Cortex of kidney (tissue), 1 donor: ENCODE measurements at places on chromosomes 4 and X.

DNA sequence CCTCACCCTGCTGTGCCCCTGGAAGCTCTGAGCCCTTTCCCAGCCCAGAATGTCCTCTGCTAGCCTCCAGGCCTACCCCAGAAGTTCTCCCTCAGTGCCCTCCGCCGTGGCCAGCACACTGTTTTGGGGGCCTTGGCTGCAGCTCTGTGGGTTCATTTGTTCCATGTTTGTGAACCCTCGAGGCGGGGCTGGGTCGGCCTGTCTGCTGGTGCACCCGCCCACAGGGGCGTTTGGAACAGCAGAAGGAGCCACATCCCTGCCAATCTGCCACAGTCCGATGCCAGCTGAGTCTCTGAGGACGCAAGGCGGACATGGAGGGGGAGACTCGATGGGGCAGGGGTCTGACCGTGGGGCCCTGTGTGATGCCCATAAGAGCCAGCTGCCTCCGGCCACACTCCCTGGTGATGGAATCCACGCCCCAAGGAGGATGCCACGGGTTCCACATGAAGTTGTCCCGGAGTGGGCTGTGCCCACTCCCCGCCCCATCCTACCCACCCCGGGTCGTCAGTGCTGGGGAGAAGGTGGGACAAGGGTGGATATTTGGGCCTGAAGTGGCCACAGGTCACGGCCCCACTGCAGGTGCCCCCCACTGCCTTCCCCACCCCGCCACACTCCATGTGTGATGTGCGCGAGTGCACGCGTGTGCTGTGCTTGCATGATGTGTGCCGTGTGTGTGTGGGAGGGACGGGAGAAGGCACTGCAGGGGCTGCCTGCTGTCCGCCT, 7.1 kb downstream of the ATP5ME start:
- no peak for DNase-seq

- no peak for DNase-seq
Observed at GRCh38 chrX:139766545-139766983, 58.6 kb upstream of the MCF2 start.

- no peak for DNase-seq
Observed at GRCh38 chrX:65926095-65927019, 113.5 kb downstream of the VSIG4 start.

DNA sequence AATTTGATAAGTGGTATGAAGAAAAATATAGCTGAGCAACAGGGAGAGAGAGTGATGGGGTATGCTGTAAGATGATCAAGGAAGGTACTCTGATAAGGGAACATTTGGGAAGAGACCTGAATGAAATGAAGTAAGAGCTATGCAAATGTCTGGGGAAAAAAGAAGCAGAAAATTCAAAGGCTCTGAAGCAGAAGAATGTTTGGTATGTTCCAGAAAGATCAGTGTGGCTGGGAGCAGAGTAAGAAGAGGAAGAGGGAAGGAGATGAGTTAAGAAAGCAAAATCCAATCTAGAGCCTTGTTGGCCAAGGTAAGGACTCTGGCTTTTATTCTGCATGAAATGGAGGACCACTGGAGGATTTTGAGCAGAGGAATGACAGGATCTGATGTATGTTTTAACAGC, 90.0 kb downstream of the AWAT2 start:
- no peak for DNase-seq

DNA sequence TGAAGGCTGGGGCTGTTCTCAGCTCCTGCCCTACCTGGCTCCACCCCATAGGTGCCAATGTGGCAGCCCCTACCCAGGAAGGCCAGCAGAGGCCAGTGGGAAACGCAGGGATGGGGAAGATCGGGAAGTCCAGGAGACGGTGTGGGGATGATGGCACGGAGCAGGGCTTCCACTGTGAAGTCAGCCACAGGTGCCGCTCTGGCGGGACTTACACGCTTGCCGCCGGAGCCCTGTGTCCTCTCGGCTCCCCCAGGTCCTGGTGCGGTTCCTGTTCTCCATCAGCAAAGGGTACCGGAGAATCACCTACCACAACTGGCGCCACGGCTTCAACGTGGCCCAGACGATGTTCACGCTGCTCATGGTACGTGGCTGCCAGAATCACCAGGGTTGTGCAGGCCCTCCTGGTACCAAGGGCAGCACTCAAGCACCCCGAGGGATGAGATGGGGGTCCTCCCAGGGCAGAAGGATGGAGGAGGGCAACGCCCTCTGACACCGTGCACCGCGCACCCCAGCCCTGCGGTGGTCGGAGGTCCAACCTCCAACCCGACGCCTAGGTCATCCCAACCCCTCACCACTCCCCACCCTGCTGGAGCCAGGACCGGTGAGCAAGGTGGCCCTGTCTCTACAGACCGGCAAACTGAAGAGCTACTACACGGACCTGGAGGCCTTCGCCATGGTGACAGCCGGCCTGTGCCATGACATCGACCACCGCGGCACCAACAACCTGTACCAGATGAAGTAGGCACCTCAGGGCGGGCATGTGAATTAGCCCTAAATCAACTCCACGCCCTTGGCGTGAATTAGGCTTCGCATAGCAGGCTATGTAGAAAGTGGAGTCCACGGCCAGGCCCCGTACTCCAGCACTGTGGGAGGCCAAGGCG, 12.0 kb downstream of the ATP5ME start:
- no peak for DNase-seq

DNA sequence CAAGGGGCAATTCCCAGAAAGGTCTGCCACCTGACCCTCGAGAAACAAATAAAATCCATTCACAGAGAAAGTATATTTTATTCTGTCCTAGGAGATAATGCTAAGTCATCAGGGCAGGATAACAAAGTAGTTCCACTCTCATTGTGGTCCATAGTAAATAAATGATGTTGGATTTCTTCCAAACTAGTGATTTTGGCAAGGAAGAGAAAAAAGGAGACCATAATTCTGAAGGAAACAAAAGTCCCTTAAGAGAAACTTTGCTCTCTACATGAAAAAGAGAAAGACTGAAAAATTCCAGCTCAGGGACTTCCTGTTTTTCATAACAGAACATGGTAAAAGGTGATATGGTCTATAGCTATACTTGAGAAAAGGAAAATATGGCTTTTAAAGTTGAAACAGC, 71.5 kb upstream of the DDX60 start:
- DNase-seq: no peak

- no peak for DNase-seq
Observed at GRCh38 chrX:119512146-119512800, 44.0 kb downstream of the SLC25A5 start.

DNA sequence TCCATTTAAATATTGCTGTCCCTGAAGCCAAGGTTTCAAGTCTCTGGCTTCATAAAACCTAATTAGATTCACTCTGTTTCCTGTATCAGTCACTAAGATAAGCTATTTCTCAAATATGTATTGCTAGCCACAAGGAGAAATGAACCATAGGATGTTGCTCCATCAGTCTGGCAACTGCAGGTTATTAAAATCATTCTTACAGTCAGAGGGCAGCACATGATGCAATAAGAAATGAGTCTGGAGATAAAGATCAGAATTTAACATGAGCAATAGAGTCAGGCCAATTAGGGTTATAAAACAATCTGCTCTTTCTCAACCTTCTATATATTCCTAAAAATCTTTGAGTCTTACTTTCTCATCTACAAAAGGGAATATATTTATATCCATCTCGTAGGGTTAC, 7.2 kb downstream of the PRKG2 start:
- DNase-seq: no peak
